ENCODE measurements at places on chromosomes 4 and X. TPM values are rescaled to one million over a fixed set of nuclear protein-coding genes. Genes with fewer than 3 reads are reported as not detected.

GRCh38 chrX:13377550-13377934 is 57.7 kb upstream of the ATXN3L start:
- H3K27ac ChIP-seq: peak overlapping the region; percentile 29
- H3K4me1 ChIP-seq: no peaks in the 10 kb centered on the region
- H3K36me3 ChIP-seq: no peaks in the 10 kb centered on the region
- no peak overlapping the region for H3K4me3 ChIP-seq
- H3K27me3 ChIP-seq: no peaks in the 10 kb centered on the region
- DNase-seq: no peak

DNA sequence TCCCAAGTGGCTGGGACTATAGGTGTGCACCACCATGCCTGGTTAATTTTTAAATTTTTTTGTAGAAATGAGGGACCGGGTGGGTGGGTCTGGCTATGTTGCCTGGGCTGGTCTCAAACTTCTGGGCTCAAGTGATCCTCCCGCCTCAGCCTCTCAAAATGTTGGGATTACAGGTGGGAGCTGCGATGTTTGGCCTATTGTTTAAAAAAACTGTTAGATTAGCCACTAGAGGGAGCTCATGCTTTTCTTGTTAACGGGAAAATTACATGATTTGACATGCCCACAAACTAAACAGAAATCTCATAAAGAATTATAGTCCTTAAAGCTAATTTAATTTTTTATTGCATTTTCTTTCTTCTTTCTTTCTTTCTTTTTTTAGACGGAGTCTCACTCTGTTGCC is 5.0 kb upstream of the SDAD1 start:
- no peaks in the 10 kb centered on the region for H3K36me3 ChIP-seq
- H3K27ac ChIP-seq: no peak overlapping the region
- H3K4me1 ChIP-seq: no peaks in the 10 kb centered on the region
- no peak for DNase-seq
- H3K4me3 ChIP-seq: no peak overlapping the region

DNA sequence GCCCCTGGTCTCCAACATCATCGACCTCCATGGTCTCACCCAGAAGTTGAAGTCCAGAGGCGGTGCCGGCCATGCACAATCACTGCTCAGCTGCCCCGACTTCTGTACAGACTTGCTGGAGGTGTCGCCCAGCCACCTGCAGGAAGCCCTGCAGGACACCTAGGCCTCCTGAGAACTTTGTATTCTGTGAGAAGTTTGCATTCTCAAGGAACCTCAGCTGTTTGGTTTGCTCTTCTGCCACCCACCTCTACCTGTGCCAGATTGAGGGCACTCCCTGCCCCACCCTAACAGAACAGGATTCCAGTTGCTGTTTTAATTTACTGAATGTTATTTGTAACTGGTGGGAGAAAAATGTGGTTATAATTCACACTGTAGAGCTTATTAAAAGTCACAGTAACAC is 46.8 kb downstream of the TRIM61 start:
- H3K4me1 ChIP-seq: no peaks in the 10 kb centered on the region
- no peak overlapping the region for H3K4me3 ChIP-seq

DNA sequence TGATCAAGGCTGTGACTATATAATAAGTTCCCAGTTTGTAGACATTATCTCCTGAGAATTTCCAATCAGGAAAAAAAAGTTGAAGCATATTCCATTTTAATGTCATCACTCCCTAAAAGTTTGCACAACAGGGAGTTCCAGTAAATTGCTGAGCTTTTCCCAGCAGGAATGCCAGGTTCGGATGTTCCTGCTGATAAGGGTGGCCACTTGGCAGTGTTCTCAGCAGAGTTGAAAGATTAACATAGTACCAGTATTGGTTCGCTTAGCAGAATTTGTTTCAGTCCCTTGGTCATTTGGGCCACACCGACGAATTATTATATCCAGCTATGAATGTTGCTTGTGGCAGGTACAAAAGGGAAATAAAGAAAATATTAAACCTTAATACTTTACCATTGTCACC is 5.2 kb upstream of the CXCL2 start:
- H3K36me3 ChIP-seq: no peaks in the 10 kb centered on the region
- H3K27ac ChIP-seq: no peak overlapping the region
- H3K4me3 ChIP-seq: no peak overlapping the region
- no peak for DNase-seq
- H3K4me1 ChIP-seq: no peaks in the 10 kb centered on the region

DNA sequence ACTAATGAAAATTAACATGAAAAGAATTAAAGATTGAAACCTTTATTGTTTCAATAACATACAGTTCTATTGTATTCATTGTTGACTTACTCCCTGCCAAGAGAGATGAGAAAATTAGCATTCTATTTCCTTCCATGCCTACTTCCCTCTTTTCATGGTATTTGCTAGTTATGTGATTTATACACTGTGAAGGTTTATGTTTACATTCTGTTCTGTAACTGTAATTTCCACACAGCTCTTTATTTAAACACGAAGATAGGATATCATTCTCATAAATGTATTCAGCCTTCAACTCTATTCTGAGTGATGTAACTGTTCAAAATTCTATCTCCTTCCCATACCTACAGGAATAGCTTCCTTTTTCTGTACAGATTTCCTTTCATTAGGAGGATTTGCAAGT is 6.6 kb downstream of the CCDC110 start:
- no peaks in the 10 kb centered on the region for H3K4me1 ChIP-seq
- no peaks in the 10 kb centered on the region for H3K27me3 ChIP-seq
- H3K27ac ChIP-seq: no peak overlapping the region
- no peaks in the 10 kb centered on the region for H3K36me3 ChIP-seq

GRCh38 chr4:11748164-11748872 is 319.6 kb upstream of the HS3ST1 start:
- peak overlapping the region; percentile 52 for H3K27ac ChIP-seq
- H3K4me3 ChIP-seq: no peak overlapping the region
- no peaks in the 10 kb centered on the region for H3K36me3 ChIP-seq
- H3K4me1 ChIP-seq: no peaks in the 10 kb centered on the region
- H3K27me3 ChIP-seq: no peaks in the 10 kb centered on the region
- no peak for DNase-seq

- DNase-seq: no peak
- peak overlapping the region; percentile 14 for H3K27ac ChIP-seq
- H3K36me3 ChIP-seq: no peaks in the 10 kb centered on the region
- H3K27me3 ChIP-seq: no peaks in the 10 kb centered on the region
- H3K4me1 ChIP-seq: no peaks in the 10 kb centered on the region
Measured at GRCh38 chr4:30718021-30718542, 2.1 kb upstream of the PCDH7 start.

DNA sequence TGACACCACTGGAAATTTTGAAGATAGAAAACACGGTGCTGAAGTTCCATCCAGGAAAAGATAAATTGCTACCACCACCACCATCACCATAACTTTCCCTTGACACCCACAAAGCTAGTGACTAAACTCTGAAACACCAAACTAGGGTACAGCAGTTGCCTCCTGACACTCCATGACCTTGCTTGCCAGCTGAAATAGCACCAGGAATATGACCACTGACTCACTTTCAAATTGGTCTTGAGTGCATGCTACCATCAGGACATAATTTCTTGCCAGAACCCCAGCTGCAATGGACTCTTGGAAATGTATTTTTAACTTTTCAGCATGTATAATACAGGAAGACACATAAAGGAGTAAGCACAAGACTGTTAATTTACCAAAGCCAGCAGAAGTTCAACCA is 283.3 kb downstream of the CENPC start:
- no peak overlapping the region for H3K27ac ChIP-seq
- no peaks in the 10 kb centered on the region for H3K4me1 ChIP-seq
- H3K36me3 ChIP-seq: no peaks in the 10 kb centered on the region
- H3K4me3 ChIP-seq: no peak overlapping the region
- DNase-seq: no peak

GRCh38 chr4:26907731-26908599 is 47.3 kb downstream of the STIM2 start:
- DNase-seq: no peak
- no peak overlapping the region for H3K4me3 ChIP-seq
- H3K36me3 ChIP-seq: no peaks in the 10 kb centered on the region
- H3K27me3 ChIP-seq: no peaks in the 10 kb centered on the region
- no peaks in the 10 kb centered on the region for H3K4me1 ChIP-seq

DNA sequence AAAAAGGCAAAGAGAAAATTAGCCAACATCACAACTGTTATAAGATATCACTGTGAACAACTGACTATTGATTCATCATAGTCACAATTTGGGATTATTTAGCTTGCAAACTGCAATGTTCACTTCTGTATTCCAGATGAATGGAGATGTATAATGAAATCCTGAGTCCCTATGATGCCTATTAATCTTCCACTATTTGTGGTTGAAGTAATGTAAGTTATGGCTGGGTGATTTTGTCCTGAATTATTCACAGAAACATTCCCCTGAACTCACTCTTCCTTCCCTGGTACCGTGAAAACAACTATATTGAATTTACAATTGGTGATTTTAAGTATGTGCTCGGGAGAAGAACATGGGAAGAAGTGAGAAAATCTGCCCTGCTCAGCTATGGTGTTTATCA is 50.8 kb upstream of the NPFFR2 start:
- no peak for DNase-seq
- H3K4me1 ChIP-seq: no peaks in the 10 kb centered on the region
- no peak overlapping the region for H3K4me3 ChIP-seq
- H3K27me3 ChIP-seq: no peaks in the 10 kb centered on the region
- no peak overlapping the region for H3K27ac ChIP-seq
- H3K36me3 ChIP-seq: no peaks in the 10 kb centered on the region

DNA sequence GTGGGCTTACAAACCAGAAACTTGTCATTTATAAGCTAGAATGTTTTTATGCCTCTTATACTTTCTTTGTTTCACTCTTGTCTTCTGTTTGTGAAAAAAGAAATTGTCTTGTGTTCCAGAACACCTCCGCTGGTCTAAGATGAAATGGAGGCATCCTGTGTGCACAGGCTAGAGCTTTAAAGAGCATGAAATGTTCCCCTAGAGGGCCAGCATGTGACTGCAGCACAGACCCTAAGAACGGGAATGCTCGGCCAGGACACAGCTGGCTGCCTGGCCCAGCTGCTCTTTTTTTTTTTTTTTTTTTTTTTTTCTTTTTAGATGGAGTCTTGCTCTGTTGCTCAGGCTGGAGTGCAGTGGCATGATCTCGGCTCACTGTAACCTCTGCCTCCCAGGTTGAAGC is 33.6 kb downstream of the SETD7 start:
- H3K27me3 ChIP-seq: no peaks in the 10 kb centered on the region
- no peak overlapping the region for H3K27ac ChIP-seq
- no peaks in the 10 kb centered on the region for H3K4me1 ChIP-seq
- no peak overlapping the region for H3K4me3 ChIP-seq
- H3K36me3 ChIP-seq: no peaks in the 10 kb centered on the region
- no peak for DNase-seq

DNA sequence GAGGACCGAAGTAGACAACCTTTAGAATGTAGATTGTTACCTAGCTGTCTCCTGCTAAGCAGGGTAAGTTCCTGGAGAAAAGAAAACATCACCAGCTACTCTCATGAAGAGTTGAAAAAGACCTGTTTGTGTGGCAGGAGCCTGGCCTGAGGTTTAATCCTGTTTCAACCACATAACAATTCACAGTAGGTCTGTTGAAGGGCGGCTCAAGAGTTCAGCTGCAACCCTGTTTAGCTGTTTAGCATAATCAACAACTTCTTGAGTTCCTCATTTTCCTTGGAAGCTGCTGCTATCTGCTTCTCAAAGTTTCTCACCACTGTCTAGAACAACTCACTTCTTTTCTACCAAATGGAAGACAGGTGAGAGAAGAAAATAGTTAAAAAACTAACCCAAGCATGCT is 170.4 kb upstream of the TET2 start:
- no peaks in the 10 kb centered on the region for H3K27me3 ChIP-seq
- no peak for DNase-seq
- H3K27ac ChIP-seq: no peak overlapping the region
- H3K4me1 ChIP-seq: peaks cover 5% of the 10 kb centered on the region
- no peak overlapping the region for H3K4me3 ChIP-seq
- no peaks in the 10 kb centered on the region for H3K36me3 ChIP-seq

- H3K4me3 ChIP-seq: no peak overlapping the region
- peaks cover 18% of the 10 kb centered on the region for H3K27me3 ChIP-seq
- no peaks in the 10 kb centered on the region for H3K4me1 ChIP-seq
- H3K36me3 ChIP-seq: no peaks in the 10 kb centered on the region
Measured at GRCh38 chrX:155870958-155871357, 10.2 kb upstream of the VAMP7 start.

- no peak for DNase-seq
- H3K4me1 ChIP-seq: no peaks in the 10 kb centered on the region
- no peak overlapping the region for H3K4me3 ChIP-seq
- H3K36me3 ChIP-seq: no peaks in the 10 kb centered on the region
- H3K27me3 ChIP-seq: no peaks in the 10 kb centered on the region
Measured at GRCh38 chrX:18542905-18543304, 117.5 kb downstream of the CDKL5 start.

DNA sequence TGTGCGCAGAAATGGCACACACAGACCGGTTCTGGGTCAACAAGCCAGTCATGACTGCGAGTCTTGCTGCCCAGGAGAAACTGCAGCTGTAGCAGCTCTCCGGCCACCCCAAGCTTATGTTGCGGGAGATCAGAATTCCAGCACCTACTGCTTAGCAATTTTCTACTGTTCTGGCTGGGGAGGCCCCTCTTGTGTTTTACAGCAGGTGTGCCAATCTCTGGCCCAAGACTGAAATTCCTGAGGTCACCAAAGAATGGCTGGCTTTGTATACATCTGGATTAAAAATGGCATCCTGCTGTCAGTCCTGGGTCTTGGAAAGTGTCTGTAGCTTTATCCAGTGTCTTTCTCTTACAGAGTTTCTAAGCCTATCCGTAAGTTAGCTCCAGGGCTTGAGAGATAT is 68.9 kb upstream of the TRAM1L1 start:
- no peaks in the 10 kb centered on the region for H3K4me1 ChIP-seq
- no peak overlapping the region for H3K4me3 ChIP-seq
- H3K27ac ChIP-seq: no peak overlapping the region
- no peaks in the 10 kb centered on the region for H3K36me3 ChIP-seq
- H3K27me3 ChIP-seq: no peaks in the 10 kb centered on the region
- DNase-seq: no peak

GRCh38 chr4:75172551-75172950 is 239.6 kb downstream of the PARM1 start:
- DNase-seq: no peak
- no peak overlapping the region for H3K4me3 ChIP-seq
- H3K36me3 ChIP-seq: no peaks in the 10 kb centered on the region
- no peak overlapping the region for H3K27ac ChIP-seq

DNA sequence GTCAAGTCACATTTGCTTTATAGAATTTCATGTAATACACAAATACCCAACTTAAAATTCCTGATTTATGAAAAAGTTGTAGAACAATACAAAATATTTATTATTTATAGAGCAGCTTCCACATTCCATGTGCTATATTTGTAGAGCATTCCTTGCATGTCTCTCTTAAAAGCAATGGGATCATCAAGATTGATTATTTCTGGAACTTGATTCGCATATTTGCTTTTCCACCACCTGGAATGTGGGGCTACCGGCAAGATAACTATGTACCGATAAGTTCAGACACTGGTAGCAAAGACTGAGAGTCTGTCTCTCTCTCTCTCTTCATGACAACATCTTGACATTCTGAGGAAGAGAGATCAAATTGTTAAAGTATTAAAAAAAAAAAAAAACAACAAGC is 59.3 kb downstream of the MAPK10 start:
- no peaks in the 10 kb centered on the region for H3K27me3 ChIP-seq
- H3K4me3 ChIP-seq: no peak overlapping the region
- H3K36me3 ChIP-seq: no peaks in the 10 kb centered on the region
- no peak overlapping the region for H3K27ac ChIP-seq
- DNase-seq: no peak
- H3K4me1 ChIP-seq: no peaks in the 10 kb centered on the region

IL3RA gene
- 2.9 TPM for total RNA-seq

MUC7 gene
- total RNA-seq: not detected

TRMT10A gene
- 5.2 TPM for total RNA-seq

TKTL2 gene
- total RNA-seq: 0.32 TPM

MFAP3L gene
- 87.4 TPM for total RNA-seq

PDGFC gene
- total RNA-seq: 54.4 TPM

SPIN2A gene
- 0.73 TPM for total RNA-seq

FAM9B gene
- total RNA-seq: not detected

RPL34 gene
- 907 TPM for total RNA-seq

All from breast epithelium (tissue), 4 donors.